ENCODE measurements at places on chromosomes 2 and 18. TPM values are rescaled to one million over a fixed set of nuclear protein-coding genes. Genes with fewer than 3 reads are reported as not detected.

The FAP gene
- total RNA-seq: 15.1 TPM

The C2orf15 gene
- 3.1 TPM for total RNA-seq

The UGT1A3 gene
- total RNA-seq: not detected

The SLC5A7 gene
- total RNA-seq: not detected

The TRAF3IP1 gene
- 6.8 TPM for total RNA-seq

The LRP2 gene
- not detected for total RNA-seq

The PSMA8 gene
- not detected for total RNA-seq

The MOCOS gene
- 0.91 TPM for total RNA-seq

The LOXL3 gene
- 1.9 TPM for total RNA-seq

The MPP4 gene
- total RNA-seq: 0.19 TPM

The POTEC gene
- total RNA-seq: not detected

The DSG3 gene
- total RNA-seq: not detected

The LYG2 gene
- total RNA-seq: not detected

DNA sequence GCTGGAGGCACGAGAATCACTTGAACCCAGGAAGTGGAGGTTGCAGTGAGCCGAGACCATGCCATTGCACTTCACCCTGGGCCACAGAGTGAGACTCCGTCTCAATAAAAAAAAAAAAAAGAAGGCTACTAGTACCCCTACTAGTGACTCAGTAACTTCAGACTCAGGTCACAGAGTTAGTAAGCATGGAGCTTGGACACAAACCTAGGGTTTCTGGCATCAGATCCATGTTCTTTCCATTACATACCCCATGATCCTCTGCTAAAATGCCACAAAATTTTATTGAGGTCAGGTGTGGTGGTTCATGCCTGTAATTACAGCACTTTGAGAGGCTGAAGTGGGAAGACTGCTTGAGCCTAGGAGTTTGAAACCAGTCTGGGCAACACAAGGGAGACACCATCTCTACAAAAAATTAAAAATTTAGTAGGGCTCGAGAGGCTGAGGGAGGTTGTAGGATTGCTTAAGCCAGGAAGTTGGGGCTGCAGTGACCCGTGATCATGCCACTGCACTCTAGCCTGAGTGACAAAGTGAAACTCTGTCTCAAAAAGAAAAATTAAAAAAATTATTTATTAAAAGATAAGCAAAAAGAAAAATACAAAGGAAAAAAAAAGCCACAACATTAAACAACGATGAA, 45.1 kb downstream of the DHX57 start:
- no peak for DNase-seq

DNA sequence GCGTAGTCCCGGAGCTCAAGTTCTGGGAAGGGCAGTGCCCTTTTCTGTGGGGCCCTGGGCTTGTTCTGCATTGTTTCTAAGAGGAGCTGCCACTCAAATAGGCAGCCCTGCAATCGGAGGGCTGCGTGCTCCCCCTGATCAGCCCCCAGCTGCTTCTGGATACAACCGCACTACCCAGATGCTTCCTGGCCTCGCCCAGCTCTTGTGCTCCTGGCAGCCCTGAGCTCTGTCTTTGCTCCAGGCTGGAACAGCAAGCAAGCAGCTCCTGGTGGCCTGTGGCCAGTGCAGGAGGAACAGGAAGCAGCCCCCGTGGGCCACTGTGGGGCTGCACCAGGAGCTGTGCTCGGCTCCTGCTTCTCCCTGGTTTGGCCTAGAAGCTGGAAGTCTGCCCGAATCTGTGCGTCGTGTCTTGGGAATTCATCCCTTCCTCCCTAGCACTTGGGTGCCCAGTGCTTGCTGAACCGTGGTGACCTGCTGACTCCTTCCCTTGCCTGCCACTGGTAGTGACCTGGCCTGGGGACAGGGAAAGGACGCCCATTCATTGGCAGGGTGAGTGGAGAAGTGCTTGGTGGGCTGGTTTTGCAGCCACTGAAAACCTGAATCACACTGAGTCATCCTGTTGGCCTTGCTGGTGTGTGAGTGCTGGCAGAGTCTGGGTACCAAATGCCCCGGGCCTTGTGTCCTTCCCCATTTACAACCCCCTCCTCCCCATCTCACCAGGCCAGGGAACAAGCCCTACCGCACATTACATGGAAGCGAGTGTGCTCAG, 27.3 kb upstream of the NTSR2 start:
- DNase-seq: no peak

- no peak for DNase-seq
These were observed 98.8 kb downstream of the CTAGE1 start for GRCh38 chr18:22318745-22319407.

DNA sequence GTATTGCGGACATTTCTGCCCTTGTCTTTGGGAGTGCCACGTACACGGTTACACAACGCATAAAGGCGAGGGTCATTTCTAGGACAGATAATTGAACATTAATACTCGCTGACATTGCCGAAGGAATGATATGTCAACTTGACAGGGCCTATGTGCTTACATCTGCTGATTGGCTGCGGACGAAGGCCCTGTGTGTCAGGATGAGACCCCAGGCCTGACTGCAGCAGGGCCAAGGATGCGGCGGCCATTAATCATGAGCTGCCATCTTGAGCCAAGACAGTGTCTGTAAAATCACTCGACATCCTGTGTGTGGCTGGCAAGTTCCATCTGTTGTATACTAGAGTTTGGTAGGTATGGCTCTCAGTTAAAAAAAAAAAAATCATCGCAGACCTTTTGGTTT, 96.6 kb downstream of the MEIS1 start:
- DNase-seq: no peak

DNA sequence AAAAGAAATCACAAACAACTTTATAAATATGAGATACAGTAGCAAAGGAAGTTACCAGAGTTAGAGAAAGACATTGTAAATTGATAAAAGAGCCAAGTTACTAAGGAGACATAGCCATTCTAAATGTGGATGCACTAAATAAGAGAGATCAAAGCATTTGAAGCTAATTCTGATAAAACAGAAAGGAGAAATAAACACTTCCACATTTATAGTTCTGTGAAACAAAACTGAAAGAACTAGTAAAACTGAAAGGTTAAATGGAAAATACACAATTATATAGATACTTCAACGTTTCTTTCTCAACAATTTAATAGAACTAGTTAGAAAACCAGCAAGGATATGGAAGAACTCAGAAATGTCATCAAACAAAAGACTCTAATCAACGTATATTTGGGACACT, 309.0 kb upstream of the CDH2 start:
- DNase-seq: no peak

GRCh38 chr2:142871396-142871795, 6.1 kb upstream of the KYNU start:
- no peak for DNase-seq

GRCh38 chr2:110819711-110820110, 87.3 kb downstream of the ACOXL start:
- no peak for DNase-seq

- no peak for DNase-seq
These were observed 2.9 kb upstream of the SEMA4C start for GRCh38 chr2:96872591-96873349.

DNA sequence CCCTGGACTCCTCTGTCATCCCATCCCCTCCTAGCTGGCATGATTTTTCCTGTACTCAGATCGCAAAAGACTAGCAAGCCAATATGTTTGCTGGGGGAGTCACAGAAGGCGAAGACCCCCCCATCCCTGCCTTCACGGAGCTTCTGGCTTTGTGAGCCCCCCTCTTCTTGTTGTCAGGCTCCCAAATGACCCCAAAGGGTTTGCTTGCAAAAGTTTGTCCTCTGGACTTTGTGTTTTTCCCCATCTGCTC, 169.9 kb downstream of the SMAD7 start:
- no peak for DNase-seq

DNA sequence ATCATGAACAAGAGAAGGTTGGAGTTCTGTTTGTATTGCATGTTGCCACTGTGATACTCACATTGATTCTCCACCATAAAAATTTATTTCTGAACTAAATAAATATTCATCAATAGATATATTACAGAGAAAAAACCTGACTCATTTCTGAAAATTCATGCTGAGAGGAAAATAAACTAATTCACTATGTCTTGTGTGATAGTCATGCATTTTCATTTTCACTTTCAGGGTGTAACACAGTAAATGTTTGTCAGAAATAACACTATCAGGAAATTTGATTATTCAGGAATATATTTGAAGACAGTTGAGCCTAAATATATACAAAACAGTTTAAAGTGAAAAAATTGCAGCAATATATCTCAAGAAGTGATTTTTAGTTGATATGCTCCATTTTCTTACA, 335.2 kb downstream of the KCNJ3 start:
- no peak for DNase-seq

- no peak for DNase-seq
These were observed 177.9 kb upstream of the ARL4C start for GRCh38 chr2:234674781-234675201.

GRCh38 chr2:230762317-230762896, 49.8 kb downstream of the CAB39 start:
- DNase-seq: no peak

GRCh38 chr2:71669628-71670429, 216.5 kb downstream of the DYSF start:
- DNase-seq: no peak

GRCh38 chr2:223548194-223548593, 54.0 kb downstream of the SCG2 start:
- no peak for DNase-seq

DNA sequence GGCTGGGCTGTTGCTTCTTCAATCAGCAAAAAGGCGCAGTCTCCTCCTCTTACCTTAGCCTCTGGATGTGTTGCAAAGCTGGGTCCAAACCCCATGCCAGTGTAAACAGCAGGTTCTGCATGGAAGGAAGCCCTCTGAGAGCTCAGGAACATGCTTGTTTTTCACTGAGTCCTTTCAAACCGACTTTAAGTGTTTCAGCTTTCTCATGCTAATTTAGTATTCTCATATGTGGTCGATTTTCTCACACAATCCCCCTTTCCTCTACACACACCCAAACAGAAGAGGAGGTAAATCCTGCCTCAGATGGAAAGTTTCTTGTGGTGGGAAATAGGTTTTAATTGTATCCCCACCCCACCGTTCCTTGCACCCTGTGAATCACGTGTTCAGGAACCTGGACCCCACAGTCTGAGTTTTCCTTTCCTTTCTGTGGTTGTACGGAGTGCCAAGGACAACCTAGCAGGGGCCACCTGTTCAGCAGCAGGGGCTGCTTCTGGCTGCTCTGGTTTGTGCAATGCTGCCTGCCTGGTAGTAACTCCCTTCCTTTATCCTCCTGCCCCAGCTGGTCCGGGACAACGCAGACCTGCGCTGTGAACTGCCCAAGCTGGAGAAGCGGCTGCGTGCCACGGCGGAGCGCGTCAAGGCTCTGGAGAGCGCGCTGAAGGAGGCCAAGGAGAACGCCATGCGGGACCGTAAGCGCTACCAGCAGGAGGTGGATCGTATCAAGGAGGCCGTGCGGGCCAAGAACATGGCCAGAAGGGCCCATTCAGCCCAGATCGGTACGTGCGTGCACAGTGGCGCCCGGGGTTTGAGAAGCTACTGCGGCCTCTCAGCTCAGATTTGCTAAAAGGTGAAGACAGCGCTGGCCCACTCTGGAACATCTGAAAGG, 28.7 kb upstream of the LYPD6B start:
- no peak for DNase-seq

DNA sequence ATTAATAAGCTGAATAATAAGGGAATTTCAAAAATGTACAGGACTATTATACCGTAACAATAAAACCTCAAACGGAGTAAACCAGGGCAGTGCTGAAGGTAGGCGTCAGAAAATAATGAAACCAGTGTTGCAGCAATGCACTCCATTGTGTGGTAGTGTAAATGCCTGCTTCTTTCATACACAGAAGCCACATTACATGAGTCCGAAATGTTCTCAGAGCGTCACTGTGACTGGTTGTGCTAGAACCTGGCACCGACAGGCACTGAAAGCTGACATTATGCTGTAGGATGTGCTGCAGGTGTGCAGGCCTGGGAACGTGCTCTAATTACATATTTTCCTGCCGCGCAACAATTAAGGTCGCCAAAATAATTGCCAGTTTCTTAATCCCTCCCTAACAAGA, 53.3 kb downstream of the ZEB2 start:
- DNase-seq: no peak

DNA sequence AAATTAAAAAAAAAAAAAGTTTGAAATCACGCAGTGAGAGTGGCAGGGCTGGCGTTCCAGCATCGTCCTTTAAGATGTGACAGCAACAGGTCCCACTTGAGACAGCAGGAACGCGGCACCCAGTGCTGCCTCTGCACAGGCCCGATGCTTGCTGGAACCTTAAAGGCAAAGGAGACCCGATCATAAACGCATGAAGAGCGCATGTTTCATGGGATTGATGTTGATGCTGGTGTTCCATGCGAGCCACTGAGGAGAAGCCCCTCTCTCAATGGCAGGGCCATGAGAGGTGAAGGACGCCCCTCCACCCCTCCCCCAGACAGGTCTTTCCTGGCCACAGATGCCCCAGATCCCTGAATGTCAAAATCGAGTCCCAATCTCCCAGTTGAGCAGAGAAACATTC, 17.9 kb upstream of the ALPI start:
- DNase-seq: no peak

GRCh38 chr2:32743480-32744236, 115.8 kb downstream of the TTC27 start:
- DNase-seq: no peak

DNA sequence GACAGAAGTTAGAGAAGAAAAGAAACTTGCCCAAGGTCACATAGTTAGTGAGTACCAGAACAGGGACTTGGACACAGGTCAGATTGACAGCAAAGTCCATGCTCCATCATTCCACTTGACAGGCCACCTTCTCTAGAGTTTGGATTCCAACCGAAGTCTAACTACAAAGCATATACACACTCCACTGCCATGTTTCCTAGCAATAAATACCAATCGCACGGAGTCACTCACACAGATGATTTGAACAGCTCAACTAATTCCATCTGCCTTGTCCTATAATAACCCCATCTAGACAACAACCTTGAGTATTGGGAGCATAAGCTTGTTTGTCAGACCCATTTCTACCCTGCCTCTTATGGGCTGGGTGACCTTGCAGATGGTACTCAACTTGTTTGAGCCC, 334.6 kb upstream of the MGAT5 start:
- DNase-seq: no peak

- DNase-seq: no peak
These were observed 18.1 kb downstream of the CPSF3 start for GRCh38 chr2:9441556-9441955.

GRCh38 chr2:186108470-186108869, 369.9 kb downstream of the FSIP2 start:
- DNase-seq: no peak

DNA sequence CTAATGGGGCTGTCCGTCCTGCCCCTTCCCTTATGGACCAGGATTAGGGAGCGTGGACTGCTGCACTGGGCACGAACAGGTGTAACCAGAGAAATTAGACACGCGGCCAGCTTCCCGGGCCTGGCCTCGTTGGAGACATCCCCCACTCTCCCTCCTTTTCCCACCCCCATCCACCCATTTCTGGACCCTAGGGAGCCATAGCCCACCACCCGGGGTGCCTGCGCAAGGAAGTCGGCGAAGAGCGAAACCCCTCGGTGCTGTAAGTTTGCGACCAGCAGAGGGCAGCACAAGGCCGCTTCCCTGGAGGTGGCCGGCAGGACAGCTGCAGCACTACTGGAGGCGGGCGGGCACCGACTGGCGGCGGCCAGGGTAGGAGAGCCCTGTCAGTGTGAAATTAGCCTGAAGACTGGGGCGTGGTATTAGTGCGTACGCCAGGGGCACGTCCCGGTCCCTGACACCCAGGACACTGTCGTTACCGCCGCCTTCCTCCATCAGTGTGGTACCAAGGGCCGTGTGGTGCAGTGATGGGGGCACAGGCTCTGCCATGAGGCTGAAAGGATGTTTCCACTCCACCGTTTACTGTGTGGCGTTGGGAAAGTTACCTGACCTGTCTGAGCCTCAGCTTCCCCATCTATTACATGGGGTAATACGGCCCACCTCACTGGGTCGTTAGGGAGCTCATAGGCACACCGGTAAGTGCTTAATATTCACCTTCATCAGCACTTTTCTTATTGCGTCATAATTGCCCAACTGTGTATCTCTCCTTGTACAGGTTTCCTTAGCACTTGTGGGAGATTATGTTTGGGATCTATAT, 36.0 kb upstream of the CD207 start:
- DNase-seq: peak; percentile 80
